ENCODE measurements at places on chromosomes 3 and 15. TPM values are rescaled to one million over a fixed set of nuclear protein-coding genes. Genes with fewer than 3 reads are reported as not detected.

The INSYN1 gene
- 80.8 TPM for total RNA-seq

The GOLGB1 gene
- total RNA-seq = 52.3 TPM

DNA sequence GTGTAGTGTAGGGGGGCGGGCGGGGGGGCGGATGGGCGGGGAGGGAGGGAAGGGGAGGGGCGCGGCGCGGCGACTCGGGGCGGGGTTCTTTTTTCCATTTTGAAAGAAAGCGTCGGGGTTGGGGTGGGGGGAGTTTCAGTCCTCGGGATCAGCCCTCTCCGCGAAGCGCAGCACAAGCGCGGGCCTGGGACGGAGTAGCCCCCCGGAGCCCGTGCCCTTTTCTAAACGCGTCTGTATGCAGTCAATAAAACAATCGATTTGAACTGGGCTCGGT, 6.1 kb downstream of the ISLR2 start:
- DNase-seq = peak; percentile 35

DNA sequence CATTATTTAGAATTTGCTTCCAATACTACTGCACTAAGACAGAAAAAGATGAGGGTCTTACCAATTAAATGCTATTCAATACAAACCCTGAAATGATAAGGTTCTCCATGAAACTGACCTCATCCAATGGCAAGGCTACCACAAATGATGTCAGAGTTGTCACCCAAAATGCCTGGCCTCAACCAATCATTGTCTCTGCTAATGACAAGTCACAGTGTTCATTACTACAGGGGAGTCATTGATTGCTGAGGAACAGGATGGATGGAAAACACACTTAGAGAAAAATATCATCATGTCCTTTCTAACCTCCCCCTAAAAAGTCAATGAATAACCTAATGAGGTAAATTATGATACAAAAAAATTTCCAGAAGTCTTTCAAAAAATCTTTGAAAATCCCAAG, 91.0 kb downstream of the FOXP1 start:
- DNase-seq = no peak

DNA sequence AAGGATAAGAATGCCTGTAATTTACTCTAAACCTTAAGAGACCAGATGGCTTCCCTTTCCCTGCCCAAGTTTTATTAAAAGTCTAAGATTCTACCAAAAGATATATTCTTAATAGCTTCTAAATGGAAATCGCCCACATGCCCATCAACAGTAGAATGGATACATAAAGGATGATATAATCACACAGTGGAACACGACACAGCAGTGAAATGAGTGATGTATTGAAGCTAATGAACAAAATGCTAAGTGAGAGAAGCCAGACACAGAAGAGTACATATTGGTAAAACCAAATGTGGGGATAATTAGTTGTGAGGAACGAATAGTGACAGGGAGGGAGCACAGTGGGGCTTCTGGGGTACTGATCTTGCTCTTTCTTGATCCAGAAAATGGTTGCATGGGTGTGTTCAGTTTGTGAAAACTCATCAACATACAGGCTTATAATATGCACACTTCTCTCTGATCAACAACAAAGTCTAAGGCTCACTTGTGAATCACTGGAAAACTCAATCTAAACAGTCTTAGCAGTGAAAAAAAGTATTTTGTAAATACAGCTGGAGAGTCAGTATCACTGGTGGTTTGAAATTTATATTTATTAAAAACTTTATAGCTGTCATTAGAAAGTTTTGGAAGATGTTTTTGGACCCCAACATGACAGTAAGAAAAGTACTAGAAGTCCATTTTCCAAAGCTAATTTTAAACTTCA, 170.7 kb upstream of the FAM3D start:
- no peak for DNase-seq
